Activated naive CD8-positive, alpha-beta T cell treated with anti-CD3 and anti-CD28 coated beads, Interleukin-2, amount 50 U/mL, for 24 hours (primary cell): ENCODE measurements at places on chromosomes 2 and 18.

GRCh38 chr2:104286841-104287240 is 567.1 kb upstream of the POU3F3 start:
- DNase-seq = no peak

- DNase-seq = no peak
Observed at GRCh38 chr2:207930747-207931146, 94.6 kb downstream of the PLEKHM3 start.

DNA sequence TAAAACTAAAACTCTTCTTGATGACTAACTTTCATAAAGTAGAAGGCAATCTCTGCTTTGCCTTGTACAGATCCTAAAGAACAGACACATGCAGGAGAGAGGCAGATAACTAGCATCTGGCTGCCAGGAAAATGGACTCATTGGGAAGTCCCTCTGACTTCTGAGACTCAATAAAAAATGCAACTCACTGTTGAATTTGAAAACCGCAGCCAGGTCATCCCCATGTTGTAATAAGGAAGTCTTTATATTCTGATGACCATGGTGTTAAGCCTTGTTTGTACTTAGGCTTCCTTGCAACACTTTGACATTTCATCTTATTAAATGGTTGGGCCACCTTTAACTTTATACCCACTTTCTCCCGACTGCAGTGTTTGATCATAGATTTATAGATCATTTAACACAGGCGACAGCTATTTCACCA is 375.1 kb upstream of the KCNH7 start:
- no peak for DNase-seq

GRCh38 chr18:43312891-43313290 is 35.6 kb upstream of the SYT4 start:
- no peak for DNase-seq

GRCh38 chr2:70959851-70960832 is 18.3 kb upstream of the ANKRD53 start:
- no peak for DNase-seq

DNA sequence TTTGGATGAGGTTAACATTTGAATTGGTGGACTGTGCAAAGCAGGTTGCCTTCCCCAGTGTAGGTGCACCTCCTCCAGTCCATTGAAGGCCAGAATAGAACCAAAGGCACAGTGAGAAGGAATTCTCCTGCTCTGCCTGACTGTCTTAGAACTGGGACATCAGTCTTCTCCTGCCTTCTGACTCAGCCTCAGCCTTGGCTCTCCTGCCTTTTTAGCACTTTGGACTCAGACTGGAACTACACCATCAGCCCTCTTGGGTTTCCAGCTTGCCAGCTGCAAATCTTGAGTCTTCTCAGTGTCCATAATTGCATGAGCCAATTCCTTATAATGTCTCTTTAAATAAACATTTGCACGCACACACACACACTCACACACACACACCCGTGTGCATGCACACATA is 8.0 kb upstream of the TMEM177 start:
- DNase-seq = no peak

DNA sequence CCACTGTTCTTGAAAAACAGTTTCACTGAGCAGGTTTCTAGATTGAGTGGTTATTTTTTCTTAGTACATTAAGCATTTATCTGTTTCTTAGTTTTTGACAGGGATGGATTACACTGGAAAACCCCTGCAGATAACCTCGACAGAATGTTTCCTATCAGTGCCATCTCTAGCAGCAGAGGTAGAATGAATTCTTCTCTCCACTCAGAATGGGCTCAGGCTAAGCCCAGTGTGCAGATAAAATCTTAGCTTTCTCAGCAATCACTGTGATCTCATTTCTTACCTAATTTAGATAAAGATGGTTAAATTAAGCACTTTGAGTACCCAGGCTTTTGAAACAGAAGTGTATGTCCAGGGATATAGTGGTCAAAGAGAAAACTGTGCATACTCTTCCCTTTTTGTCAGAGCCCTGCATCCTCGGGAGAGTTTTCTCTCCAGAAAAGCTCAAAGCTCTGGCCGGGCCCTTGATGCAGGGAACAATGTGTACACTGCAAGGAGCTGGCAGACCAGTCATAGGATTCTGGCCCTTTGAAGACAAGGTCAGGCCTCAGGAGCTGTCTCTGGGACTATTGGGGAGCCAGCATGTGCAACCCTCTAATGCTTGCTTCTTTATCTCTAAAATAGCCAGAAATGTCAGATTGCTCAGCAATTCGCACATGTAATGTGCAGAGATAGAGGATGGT is 10.6 kb upstream of the AKAIN1 start:
- DNase-seq = no peak

- no peak for DNase-seq
Observed at GRCh38 chr2:204069804-204070203, 133.2 kb downstream of the ICOS start.
